T-cell (primary cell): ENCODE measurements at places on chromosomes 7 and 10.

DNA sequence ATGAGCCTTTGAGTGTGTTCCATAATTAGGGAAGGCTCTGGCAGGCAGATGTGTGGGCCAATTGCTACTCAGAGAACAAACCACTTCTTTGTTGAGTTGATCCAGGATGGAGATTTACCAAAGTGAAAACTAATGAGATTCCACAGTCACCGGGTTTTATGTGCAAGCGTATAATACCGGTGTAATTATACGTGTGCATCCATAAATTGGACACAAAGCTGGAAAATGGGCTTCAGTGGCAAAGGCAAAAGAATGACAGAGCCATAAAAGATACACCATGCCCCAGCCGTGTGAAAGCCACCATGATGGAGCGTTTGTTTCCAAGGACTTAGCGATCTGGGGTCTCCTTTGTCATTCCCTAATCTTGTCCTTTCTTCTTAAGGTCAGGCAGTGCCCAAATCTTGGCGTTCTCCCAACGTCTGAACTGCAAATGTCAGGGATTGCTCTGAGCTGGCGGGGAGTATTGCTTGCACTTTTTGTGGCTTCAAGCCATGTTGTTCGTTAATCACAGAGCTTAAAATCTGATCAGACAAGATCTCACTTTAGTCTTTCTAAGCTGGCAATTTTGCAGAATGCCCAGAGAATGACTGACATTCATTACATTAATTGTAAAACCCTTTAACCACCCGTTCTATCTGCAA, 70.1 kb downstream of the NPTX2 start:
- no peak for DNase-seq

GRCh38 chr10:131280101-131280500, 31.4 kb downstream of the TCERG1L start:
- no peak for DNase-seq

DNA sequence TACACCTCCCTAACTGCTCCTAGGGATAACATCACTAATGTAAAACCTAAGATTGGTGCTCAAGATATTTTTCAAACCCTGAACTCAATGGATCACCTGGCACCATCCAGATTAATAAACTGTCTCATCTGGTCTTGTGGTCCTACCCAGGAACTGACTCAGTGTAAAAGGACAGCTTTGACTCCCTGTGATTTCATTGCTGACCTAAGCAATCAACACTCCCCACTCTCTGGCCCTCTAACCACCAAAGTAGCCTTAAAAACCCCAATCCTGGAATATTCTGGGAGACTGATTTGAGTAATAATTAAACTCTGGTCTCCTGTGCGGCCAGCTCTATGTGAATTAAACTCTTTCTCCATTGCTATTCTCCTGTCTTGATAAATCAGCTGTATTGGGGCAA, 6.2 kb upstream of the USP54 start:
- DNase-seq: no peak

DNA sequence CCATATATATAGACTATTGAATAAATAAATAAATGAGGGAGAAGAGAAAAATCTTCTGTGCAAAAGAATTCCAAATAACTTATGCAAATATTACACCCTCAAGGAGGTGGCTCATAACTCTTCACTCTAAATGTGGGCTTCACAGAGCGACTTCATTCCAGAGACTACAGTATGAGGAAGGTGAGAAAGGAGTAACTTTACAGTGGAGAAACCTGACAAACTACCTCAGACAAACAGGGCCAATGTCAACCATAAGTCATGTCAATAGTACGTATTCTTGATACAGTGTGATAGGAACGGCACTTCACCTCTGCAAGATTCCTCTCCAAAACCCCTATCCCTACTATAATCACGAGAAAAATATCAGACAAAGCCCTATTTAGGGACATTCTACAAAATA, 158.4 kb upstream of the NAMPT start:
- no peak for DNase-seq

DNA sequence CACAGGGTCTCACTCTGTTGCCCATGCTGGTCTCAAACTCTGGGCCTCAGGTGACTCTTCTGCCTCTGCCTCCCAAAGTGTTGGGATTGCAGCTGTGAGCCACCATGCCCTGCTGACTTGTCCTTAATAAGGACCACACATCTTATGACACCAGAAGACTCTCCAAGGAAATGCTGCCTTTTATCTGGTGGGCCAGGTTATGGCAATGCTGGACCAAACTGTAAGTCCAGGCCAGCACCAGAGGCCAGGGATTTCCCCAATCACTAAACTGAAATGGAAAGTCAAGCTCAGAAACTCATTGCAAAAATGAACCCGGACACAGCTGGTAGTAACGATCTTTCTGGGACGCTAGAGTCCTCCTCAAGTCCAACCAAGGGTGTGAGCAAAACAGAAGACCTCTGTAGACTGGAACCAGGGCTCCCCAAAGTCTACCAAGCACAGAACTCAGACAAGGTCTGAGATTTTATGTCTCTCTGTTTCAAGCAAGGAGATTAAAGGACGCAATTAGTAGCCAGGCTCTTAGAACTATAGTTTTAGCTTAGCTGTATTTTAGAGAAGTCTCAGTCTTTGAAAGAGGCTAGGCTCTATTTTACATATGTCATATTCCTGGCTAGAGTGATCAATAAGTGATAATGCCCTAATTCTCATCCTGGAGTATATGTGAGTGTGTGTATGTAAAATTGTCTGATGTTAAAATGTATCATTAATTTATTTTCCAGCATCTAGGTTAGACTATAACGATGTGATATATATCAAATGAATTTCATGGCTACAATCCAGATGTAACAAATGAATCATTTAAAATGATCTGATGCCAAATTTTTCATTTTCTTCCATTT, 74.0 kb upstream of the ITGB1 start:
- DNase-seq: no peak

DNA sequence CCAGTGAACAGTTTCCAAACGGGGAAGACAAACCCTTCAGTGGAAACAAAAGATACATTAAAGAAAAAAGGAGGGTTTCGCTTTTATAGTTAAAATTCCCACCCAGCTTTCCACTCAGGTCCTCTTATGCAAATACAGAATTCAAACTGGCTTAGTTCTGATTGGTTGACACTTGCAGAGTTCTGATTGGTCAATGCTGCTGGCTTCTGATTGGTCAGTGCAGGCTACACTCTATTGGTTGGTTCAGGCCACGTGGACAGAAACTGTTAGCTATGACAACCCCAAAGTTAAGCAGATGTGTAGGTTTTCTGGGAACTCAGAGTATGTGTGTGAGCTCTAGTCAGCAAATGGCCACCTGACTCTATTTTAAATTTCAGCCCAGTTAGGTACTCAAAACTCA, 80.0 kb downstream of the FBXL13 start:
- DNase-seq: no peak

- DNase-seq: no peak
Observed at GRCh38 chr7:34747867-34748727, 90.1 kb downstream of the NPSR1 start.

- DNase-seq: no peak
Observed at GRCh38 chr7:45716380-45717203, 142.4 kb downstream of the ADCY1 start.

- no peak for DNase-seq
Observed at GRCh38 chr7:107744345-107744750, 406 bp downstream of the CBLL1 start.

DNA sequence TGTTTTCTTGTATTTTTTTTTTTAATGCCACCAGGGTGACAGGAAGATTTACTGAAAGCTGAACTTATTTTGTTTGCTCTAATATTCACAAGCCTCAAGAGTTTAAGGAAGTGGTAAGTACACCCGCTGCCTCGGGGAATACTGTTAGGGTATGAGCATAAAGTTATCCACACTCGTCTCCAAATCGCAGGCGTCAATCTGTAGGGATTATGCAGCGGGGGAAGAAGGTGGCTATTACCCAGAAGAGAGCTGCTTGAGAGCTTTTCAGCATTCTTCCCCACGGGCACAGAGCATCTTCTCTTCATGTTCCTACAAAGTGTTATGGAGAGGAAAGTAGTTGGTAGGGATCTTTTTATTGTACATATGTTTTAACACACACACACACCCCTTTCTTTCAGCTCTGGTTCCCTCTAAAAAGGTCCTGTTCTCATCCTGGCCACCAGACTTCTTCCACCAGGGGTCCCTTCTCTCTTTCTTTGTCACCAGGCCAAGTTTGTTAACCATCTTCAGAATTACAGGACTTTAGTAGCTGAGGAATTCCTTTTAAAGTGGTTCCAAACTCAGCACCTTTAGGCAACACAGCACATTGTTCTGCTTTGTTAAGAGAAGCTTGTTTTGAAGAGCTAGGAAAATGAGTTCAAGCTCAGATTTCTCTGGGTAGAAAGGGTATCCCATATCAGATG, 411.6 kb upstream of the GALNT17 start:
- no peak for DNase-seq

DNA sequence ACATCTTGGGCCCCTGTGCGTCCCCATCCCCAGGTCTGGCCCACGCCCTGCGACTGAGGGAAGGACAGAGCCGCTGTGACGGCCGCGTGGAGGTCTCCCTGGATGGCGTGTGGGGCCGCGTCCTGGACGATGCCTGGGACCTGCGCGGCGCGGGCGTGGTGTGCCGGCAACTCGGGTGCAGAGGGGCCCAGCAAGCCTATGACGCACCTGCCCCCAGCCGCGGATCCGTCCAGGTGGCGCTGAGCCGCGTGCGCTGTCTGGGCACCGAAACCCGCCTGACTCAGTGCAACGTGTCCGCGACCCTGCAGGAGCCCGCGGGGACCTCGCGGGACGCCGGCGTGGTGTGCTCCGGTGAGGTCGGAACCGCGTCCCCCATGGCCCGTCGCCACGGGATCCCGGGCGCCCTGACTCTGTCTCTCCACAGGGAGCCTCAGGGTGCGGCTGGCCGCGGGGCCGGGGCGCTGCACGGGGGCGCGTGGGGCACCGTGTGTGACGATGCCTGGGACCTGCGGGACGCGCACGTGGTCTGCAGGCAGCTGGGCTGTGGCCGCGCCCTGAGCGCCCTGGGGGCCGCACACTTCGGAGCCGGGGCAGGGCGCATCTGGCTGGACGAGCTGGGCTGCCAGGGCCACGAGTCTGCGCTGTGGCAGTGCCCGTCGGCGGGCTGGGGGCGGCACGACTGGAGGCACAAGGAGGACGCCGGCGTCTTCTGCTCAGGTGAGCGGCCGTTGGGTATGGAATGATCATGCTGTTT, 5.9 kb downstream of the SCART1 start:
- DNase-seq: no peak

GRCh38 chr7:80027611-80028173, 106.9 kb upstream of the GNAI1 start:
- DNase-seq: no peak

DNA sequence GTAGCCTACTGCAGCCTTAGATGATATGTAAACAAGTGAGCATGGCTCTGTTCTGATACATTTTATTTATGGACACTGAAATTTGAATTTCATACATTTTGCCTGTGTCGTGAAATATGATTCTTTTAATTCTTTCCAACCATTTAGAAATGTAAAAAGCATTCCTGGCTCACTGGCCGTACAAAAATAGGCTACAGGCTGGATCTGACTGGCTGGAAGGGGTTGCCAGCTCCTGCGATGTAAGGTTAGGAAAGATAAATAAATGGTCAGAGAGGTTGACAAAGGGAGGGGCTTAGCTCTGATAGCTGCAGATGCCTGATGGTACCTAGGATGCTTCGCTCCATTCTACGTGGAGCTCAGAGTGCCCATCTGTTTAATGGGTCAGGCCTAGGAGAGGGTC, 3.4 kb downstream of the ADCYAP1R1 start:
- no peak for DNase-seq

GRCh38 chr7:19537942-19538401, 170.9 kb downstream of the POLR1F start:
- no peak for DNase-seq
